ENCODE measurements at places on chromosomes 16 and 17.

DNA sequence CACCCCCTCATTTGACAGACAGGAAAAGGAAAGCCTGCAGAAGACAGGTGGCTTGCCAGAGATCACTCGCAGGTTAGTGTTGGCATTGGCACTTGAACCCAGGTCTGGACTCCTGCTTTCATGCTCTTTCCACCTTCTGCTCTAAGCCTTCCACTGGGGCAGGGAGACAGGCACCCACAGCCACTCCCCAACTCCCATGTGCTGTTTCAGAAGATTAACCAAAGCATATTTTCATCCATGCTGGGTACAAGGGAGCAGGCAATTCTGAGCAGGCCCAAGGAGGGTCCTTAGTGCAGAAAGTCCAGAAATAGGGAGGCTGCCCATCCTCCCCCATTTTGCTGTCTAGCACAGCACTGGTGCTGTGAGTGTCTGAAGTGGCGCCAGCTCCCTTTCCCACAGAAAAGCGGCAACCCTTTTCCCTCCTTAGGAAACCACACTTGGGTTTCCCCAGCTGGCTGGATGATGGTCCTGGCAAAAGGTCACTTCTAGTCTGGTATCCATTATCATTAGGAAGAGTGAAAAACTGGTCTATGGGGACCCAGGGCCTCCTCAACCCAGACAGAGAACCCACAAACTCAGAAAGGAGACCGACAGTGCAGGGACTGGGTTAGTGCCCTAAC lies 2.0 kb upstream of the CAVIN1 start:
- DNase-seq = no peak

GRCh38 chr16:1511662-1512569 lies 18.8 kb downstream of the TELO2 start:
- no peak for DNase-seq

- no peak for DNase-seq
Measured at GRCh38 chr17:39283896-39284295, 58.2 kb upstream of the STAC2 start.

GRCh38 chr17:35368081-35368830 lies 5.2 kb downstream of the SLFN11 start:
- peak; percentile 87 for DNase-seq

- DNase-seq = no peak
Measured at GRCh38 chr16:4539716-4540284, 1.2 kb upstream of the CDIP1 start.

DNA sequence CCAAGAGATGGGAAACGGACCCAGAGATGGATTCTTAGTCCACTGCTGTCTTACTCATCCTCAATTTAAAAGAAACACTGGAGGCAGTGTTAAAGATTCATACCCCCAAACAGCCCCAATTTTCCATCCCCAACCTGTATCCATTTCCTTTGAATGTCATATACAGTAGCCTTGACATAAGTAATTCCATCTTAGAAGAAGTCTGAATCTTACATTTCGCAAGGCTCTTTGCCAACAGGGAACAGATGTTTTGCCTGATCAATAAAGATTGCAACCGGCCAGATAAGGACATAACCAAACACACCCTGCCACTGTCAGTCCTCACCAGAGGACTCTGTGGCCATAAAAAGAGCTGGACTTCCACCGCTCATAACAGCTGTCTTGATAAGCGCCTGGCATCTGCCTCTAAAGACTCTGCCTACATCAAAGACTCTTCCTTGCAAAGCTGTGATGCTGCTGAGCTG lies 59.0 kb upstream of the MED9 start:
- DNase-seq = no peak

- DNase-seq = peak; percentile 2
Measured at GRCh38 chr17:33732116-33732515, 439.0 kb upstream of the ASIC2 start.

DNA sequence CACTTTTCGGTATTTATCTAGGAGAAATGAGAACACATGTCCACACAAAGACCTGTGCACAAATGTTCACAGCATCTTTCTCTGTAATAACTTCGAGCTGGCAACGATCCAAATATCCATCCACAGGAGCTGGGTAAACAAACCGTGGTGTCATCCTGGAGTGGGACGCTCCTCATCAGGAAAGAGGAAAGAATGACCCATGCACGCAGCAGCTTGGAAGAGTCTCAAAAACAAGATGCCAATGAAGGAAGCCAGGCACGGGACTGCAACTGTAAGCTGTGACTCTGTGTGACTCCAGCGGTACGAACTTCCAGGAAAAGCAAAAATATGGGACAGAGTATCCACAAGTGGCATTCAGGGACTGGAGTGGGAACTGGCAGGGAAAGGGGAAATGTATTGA lies 36.7 kb upstream of the CIBAR2 start:
- no peak for DNase-seq

DNA sequence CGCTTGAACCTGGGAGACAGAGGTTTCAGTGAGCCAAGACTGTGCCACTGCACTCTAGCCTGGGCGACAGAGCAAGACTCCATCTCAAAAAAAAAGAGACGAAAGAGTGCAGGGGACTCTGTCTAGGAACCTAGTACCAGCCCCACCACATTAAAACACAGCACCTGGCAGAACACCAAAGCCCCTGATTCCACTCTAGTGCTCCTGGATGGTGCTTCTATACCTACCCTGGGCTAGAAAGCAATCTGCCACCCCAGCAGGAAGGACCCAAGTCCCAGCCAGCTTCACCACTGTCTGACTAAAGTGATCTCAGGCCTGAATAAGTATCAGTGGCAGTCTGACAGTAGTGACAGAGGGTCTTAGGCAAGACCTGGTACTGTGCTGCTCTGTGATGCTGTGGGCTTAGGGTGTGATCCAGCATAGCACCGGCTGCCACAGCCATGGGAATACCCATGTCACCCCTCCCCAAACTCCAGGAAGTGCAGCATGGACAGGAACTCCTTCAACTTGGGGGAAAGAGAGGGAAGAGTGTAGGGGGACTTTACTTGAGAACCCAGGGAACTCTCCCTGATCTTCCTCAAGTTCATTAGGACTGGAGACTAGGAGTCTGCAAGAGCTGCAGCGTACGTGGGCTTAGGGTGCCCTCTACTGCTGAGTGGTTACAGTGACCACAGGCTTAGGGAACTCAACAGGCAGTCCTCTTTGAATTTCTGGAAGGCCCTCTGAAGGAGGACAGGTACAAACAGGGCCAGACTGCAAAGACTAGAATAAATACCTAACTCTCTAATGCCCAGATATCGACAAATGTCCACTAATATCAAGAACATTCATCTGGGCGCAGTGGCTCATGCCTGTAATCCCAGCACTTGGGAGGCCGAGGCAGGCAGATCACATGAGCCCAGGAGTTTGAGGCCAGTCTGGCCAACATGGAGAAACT lies 30.0 kb upstream of the RNF43 start:
- DNase-seq = peak; percentile 91

DNA sequence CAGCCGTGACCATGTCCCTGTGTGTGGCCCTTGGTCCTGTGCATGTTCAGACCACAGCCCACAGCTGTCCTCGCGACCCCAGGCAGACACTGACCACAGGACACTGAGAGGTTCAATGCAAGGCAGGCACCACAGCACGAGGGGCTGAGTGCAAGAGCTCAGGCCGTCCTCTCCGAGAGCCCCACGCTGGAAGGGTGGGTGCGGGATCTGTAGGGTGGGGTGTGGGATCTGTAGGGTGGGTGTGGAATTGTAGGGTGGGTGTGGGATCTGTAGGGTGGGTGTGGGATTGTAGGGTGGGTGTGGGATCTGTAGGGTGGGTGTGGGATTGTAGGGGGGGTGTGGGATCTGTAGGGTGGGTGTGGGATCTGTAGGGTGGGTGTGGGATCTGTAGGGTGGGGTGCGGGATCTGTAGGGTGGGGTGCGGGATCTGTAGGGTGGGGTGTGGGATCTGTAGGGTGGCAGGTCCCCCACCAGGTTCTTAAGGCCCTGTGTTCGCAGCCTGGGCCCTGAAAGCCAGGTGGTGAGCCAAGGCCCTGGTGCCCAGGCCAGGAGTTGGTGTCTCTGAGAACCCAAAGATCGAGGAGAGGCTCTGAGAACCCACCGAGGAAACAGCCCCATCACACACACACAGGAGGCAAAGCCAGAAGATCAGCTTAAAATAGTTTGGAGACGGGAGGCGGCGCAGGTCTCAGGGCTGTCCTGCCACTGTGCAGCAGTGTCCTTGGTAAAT lies 48.2 kb downstream of the METRNL start:
- DNase-seq = no peak

GRCh38 chr17:16418685-16419068 lies 3.3 kb downstream of the TRPV2 start:
- peak; percentile 45 for DNase-seq

DNA sequence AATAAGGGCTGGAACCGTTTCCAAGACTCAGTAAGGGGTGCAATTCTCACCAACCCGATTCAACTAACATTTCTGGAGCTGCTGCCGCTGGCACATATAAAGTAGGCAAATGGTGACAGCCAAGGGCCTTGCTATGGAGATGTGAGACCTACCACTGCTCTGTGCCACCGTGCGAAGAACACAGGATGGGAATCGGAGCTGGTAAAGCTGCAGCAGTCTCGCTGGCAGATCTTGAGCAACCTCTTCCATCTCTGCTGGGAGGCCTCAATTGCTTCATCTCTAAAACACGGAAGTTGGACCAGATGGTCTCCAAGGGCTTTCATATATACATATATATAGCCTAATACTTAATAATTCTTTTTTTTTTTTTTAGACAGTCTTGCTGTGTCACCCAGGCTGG lies 128.9 kb upstream of the RCVRN start:
- no peak for DNase-seq

GRCh38 chr16:83615141-83615952 lies 192.4 kb upstream of the HSBP1 start:
- no peak for DNase-seq

DNA sequence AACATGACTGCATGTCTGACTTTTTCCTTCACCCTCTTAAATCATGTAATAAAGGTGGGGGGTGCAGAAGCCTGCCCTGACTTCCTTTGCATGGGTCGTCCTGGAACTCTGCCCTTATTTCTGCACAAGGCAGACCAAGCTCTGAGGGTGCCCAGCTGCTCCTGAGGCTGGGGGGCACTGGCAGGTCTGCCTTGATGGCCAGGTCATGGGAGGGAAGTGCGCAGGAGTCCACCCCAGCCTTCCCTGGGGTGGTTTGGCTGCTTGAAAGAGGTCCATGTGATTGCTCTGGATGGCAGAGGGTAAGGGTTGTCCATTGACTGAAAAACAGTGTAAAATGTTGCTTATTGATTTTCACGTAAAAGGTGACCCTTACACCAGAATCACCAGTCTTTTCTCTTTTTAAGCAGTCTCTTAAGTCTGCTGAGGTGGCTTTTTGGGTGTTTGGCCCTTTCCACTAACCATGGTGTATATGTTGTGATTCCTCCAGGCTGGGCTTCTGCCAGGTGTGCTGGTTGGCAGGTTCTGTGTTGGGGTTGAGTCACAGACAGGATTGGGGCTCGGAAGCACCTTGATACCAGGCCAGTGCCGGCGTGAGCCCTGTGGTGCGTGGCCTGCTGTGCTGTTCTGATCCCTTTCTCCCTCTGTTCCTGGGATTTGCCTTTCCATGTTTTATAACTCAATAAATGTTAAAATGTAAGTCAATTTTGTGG lies 19.4 kb downstream of the DHX38 start:
- no peak for DNase-seq

GRCh38 chr17:26809033-26809432 lies 484.9 kb upstream of the WSB1 start:
- peak; percentile 10 for DNase-seq

DNA sequence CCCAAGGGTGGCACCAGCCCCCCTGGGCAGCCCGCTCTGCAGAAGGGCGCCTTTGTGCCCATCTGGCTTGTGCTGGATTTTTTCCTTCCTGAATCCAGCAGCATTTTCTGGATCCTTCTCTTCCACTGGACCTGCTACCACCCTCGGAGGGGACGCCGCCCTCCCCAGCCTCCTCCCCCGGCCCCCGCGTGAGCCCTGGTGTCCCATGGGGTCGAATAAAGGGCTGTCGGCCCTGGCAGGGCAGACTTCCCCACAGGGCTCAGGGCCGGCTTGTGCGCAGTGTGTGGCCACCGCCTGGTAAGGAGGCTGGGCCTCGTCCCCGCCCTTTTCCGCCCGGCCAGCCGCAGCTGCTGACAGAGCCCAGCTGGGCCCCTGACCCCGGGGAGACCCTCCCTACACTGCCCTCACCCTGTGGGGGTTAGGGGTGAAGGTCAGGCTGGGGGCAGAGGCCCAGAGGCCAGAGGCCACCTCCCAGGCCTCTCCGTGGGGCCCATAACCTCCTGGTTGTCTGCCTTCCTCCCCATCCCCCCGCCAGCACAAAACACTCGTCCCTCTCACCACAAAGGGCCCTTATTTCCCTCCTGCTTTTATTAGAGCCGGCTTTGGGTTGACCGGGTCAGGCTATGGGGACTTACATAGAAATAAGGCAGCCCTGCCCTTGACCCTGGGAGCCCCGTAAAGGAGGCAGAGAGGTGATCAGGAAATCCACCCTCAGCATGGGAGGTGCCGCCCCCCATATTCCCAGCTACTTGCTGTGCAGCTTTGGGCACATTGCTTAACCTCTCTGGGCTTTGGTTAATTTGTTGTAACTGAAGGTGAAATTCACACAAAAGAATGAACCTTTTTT lies 179.3 kb upstream of the CIBAR2 start:
- DNase-seq = no peak

DNA sequence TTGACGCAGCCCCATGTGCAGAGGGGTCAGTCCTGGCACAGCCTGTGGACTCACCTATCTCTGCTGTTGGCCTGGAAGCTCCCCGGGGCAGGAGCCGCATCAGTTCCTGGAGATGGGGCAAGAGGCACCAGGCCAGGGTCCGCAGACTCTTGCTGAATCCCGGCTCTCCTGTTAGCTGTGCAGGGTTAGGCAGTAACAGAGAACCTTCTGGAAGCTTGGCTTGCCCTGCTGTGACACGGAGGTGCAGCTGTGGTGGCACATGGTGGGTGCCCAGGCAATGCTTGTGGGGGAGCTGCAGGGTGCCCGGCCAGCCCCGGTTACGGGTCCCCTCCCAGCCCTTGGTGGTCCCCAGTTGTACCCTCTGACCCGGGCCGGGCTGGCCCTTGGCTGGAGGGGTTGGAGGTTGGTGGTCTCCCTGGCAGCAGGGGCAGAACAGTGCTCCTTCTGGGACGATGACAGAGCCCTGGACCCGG lies 26.0 kb upstream of the ZNF469 start:
- no peak for DNase-seq

DNA sequence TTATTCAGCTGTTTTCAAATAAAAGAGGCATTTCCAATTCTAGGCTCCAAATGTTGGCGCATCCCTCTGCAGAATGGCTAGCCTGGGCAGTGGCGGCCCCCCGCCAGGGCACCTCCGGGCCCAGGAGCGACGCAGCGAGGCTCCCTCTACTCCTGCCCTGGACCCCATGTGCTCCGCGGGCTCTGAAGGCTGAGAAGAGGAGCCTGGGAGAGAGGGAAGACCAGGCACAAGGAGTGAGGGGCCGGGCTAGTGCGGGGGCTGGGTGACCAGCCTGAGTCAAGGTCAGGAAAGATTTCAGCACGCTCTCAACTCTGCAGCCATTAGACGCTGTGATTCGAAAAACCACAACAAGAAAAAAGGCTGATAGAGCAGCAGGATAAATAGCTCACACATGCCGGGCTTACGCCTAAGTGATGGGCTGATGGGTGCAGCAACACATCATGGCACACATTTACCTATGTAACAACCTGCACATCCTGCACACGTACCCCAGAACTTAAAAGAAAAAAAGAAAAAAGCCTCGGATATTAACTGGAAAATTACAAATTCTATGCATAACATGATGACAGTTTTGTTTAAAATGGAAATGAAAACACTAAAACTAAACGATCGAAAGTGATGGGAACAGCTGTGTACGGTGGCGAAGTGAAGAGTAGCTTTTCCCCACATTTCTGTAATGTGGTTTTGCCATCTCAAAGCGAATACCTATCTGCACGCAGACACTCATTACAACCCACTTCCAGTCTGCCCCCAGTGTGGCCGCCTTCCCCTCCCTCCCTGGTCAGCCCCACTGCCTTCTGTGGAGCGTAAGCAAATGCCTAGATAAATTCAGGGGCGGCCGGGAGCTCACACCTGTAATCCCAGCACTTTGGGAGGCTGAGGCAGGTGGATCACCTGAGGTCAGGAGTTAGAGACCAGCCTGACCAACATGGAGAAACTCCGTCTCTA lies 44.4 kb downstream of the MAP1LC3B start:
- no peak for DNase-seq
